Ammon's horn (tissue), 1 donor: ENCODE measurements at places on chromosomes 5 and 9.

- no peak for DNase-seq
These were observed 113.8 kb upstream of the SPRY4 start for GRCh38 chr5:142438573-142438972.

- DNase-seq = no peak
These were observed 1.6 kb upstream of the PCAT7 start for GRCh38 chr9:94553029-94553938.

DNA sequence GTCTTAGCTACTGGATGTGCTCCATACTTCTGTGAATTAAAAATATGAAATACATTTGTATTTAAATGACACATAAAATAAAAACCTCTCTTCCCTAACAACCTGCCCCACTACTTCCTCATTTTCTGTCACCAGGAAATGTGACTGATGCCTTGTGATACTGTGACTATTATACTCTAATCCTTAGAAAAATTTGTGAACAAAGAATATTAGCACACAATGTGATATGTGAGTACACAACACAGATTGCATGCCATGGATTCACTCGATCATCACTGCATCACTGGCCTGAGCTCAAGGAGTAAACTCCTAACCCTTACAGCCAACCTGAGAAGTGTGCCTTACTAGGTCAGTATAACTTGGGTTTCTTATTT, 281.0 kb downstream of the EFNA5 start:
- DNase-seq = no peak

DNA sequence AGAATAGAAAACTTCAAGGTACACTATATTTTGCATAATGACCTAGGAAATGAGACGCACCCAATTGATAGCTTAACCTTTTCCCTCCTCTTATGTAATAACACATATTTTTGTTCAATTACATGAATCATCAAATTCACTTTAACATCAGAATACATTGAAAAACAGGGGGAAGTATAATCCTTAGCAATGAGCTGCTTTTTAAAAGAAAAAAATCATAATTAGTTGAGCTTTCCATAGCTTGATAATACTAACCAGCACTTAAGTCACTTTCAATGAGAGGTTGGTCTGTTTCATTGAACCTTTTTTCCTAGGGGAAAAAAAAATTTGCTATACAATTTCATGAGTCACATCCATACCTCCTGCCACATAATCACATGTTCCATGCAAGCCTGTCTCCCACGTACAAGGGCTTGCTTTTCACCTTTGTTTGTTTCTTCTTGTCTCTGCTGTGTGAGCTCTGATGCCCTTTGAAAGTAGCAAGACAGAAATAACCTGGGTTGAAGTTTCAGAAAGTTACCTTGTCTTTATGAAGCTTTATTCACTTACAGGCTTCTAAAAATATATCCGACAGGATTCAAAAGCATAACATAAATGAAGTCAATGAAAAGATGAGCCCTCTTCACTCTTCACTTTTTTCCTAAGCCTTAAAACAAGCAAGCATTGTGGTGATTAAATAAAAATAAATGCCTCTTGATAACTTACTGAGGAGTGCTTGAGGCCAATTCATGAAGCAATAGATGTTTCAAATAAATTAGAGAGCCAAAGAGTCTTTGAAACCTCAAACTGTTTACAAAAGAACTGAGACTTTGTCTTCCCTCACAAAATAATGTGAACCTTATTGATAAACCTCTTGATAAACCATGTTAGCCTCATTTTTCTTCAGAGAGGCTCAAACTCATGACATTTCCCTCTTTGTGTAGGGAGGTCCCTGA, 108.5 kb downstream of the FEM1C start:
- no peak for DNase-seq

DNA sequence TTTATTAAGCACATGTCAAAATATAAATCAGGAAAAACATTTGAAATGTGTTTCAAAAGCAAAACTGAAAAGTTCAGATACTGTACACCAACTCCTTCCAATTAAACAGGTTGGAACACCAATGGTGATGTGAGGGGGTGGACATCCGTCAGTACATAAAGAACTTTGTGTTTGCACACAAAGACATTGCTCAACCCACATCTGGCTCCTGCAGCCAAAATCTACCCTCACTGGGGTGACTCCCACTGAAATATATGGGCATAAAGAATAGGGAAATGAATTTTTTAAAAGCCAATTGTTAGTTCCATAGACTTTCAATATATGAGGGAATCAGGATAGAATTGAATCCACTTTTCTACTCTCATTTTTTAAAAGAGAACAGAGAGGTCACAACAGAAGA, 63.9 kb downstream of the MEGF9 start:
- no peak for DNase-seq
